ENCODE measurements at places on chromosomes 4 and X.

DNA sequence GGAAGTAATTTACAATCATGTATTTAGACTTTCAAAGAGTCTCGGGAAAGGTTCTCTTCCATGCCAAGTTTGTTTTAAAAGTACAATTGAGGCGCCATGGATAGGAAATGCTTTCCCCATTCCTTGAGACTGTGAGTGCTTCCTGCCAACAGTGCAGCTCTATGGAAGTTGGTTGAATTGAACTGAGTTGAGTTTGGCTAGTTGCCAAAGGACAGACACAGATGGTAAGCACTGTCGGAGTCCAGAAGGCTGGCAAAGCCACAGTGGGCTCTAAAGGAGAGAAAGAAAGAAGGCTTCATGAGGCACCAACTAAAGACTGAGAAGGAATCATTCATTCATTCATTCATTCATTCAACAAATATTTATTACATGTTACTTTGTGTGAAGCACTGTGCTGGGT, 4.3 kb upstream of the KCNE5 start:
- H3K27me3 ChIP-seq = no peaks in the 10 kb centered on the region
- no peaks in the 10 kb centered on the region for H3K36me3 ChIP-seq
- no peaks in the 10 kb centered on the region for H3K4me1 ChIP-seq
- no peak for DNase-seq
- H3K4me3 ChIP-seq = no peak overlapping the region

- no peak overlapping the region for H3K4me3 ChIP-seq
- no peaks in the 10 kb centered on the region for H3K27me3 ChIP-seq
- H3K27ac ChIP-seq = no peak overlapping the region
- peaks cover 16% of the 10 kb centered on the region for H3K36me3 ChIP-seq
These were observed 57.6 kb downstream of the TBCK start for GRCh38 chr4:106258145-106259045.

- H3K27me3 ChIP-seq = no peaks in the 10 kb centered on the region
- no peaks in the 10 kb centered on the region for H3K36me3 ChIP-seq
- H3K27ac ChIP-seq = no peak overlapping the region
- no peaks in the 10 kb centered on the region for H3K4me1 ChIP-seq
These were observed 5.5 kb downstream of the ARL9 start for GRCh38 chr4:56511098-56511497.

- H3K4me3 ChIP-seq = no peak overlapping the region
- H3K27ac ChIP-seq = no peak overlapping the region
- H3K4me1 ChIP-seq = no peaks in the 10 kb centered on the region
- H3K27me3 ChIP-seq = no peaks in the 10 kb centered on the region
These were observed 60.2 kb downstream of the SLIT2 start for GRCh38 chr4:20311856-20312255.

DNA sequence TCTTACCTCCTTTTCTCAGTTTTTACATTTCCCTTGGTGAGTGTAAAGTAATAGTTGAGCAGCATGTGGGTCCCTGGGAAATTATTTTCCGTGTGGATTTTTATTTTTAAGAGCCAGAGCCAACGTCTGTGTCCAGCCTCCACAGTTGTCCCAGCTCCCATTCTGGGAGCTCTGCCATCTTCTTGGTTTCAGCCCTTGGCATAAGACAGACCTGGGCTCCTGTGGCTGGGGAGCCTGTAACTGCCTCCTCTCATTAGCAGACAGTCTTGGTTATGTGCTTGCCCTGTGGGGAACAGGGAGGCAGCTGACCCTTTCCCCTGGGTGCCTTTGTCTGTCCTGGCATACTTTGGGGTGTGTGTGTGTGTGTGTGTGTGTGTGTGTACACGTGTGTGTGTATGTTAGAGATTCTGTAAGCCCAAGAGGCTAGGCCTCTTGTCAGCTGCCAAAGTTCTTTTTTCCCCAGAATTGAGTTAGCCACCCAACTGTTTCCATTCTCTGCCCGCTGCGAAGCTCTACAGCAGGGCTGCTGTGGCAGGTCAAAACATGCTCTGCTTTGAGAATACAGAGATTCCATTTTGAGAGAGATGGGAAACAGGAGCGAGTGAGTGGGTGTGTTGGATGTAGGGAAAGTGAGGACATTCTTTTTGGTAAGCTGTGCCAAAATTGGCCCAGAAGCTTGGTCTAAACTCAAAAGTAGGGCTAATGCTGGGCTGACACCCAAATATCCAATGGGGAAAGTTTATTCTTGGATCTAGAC, 140.7 kb downstream of the TMEM164 start:
- H3K27ac ChIP-seq = no peak overlapping the region
- DNase-seq = no peak
- H3K4me1 ChIP-seq = no peaks in the 10 kb centered on the region
- H3K4me3 ChIP-seq = no peak overlapping the region
- peaks cover 3% of the 10 kb centered on the region for H3K36me3 ChIP-seq
- H3K27me3 ChIP-seq = no peaks in the 10 kb centered on the region

Data from DND-41 (cell line).